ENCODE measurements at places on chromosomes 2 and 18.
A peak's percentile ranks its signal among the peaks of the same experiment; 100 is the strongest.

DNA sequence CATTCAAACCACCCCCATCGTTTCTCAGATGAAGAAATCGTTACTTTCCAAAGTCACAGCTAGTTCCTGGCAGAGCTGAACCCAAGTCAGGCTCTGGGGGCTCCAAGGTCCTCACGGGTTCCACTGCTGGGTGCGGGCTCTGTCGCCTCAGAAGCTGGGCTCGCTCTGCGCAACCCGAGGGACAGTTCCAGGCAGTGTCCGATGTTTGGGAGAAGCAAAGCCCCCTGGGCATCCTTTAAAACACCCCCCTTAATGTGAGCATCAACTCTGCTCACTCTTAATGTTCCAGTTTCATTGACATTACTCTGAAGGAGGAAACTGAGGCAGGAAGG lies 796 bp downstream of the AOX1 start:
- DNase-seq, result no peak

DNA sequence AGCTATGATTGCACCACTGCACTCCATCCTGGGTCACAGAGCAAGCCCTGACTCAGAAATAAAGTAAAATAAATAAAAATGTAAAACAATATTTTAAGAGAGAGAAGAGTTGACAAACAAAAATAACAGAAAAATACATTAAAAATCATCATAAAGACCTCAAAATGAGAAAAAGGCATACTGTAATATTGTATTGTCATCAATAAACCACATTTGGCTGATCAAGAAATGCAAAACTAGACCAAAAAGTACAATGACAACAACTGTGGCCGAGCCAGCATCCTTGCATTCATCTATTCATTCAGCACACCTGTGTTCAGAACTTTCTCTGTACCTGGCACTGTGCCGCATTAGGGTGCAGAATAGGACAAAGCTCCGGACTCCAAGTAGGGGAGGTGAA lies 121.8 kb downstream of the ALK start:
- DNase-seq, result no peak

DNA sequence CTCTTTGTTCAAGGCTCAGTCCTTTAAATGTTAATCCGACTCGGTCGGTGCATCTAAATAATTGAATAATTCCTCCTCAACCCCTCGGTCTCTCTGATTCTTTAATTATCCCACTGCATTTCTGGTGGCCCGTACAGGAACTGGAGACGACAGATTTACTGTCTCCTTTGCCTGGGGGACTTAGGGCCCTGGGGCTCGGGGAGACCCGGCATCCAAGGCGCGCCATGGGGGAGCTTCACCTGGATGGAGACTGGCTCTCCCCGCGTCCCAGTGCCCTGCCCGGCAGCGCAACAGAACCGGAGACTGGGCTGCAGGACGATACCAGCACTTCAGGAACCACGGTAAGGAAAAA lies 47.7 kb upstream of the SELENOI start:
- DNase-seq, result no peak

GRCh38 chr2:200393191-200393590 lies 86.7 kb downstream of the SPATS2L start:
- no peak for DNase-seq

DNA sequence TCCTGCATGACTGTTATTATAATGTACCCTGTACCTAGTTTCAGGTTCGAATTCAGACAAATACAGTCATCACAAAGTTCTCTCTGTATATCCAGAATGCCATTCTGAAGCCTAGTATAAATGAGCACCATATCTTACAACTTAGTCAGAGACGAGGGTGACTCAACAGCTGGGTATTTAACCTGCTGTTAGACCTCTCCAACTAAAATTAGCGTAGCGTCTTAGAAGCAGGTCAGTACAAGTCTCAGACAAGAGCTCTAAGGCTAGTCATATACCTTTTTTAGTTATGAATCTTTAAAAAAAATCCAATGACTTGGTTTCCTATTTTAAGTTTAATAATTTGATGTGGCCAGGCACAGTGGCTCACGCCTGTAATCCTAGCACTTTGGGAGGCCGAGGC lies 74.1 kb downstream of the CABYR start:
- DNase-seq, result no peak

DNA sequence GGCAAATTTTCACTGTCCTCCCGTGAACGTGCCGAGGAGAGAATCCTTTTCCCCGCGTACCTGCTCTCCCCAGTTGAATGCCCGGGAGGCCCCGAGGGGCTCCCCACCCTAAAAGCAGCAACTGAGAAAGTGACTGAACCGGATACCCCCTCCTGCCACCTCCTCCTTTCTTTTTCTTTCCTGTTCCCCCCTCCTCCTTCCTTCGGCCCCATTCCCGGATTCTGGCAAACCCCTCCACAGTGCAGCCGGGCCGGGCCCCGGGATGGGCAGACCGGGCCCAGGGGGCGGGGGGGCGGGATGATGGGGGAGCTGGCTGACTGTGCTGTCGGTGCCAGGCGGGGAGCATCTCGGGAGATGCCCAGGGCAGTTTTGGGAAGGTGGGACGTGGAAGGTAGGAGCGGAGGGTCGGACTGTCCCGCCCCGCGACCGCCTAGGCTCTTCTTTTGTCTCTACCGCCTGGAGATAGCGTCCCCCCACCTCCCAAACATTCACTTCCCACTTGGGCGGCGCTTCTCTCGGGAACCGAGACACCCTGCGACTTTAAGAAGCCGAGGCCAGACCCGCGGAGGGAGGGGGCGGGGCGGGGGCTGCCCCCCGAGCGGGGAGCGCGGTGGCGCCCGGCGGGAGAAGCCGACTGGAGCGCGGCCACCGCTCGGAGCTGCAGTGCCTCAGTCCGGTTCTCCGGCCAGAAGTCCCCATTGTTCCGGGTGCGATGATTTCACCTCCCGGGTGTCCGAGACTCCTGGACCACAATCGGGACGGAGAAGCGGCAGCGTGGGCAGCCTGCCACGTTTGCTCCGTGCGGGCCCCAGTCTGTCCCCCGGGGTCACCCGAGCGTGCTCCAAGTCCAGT lies 8.2 kb downstream of the DLX2 start:
- no peak for DNase-seq

- no peak for DNase-seq
These were observed 110.9 kb upstream of the RND3 start for GRCh38 chr2:150598383-150598782.

DNA sequence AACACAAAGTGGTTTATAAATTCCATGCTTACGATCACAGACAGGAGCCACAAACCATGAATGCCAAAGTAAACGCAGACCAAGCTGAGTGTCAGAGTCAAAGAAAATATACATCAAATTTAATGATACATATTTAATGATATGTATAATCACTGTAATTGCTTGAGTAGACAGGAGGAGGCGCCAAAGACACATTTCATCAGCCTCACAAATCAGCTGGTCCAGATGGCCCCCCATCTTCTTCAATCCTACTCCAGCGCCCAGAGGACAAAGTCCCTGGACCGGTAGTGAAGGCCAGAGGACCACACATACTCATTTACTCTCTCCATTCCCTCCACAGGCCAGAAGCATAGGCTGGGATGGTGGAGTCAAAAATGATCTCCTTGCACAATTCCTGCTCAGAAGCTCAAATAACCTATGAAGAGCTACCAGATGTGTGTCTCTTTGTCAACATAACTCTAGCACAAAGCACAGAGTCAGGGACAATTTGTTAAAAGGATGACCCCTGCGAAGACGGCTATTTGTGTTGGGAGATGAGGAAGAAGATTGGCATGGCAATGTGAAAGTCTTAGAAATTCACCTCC lies 149.3 kb upstream of the PGAP1 start:
- no peak for DNase-seq

GRCh38 chr18:61720496-61720895 lies 172.3 kb downstream of the RNF152 start:
- no peak for DNase-seq

- DNase-seq, result no peak
These were observed 223.4 kb upstream of the SMAD2 start for GRCh38 chr18:48153613-48154481.

GRCh38 chr2:154709215-154709614 lies 10.7 kb downstream of the KCNJ3 start:
- no peak for DNase-seq

GRCh38 chr2:222900354-222900753 lies 39.5 kb downstream of the ACSL3 start:
- no peak for DNase-seq

DNA sequence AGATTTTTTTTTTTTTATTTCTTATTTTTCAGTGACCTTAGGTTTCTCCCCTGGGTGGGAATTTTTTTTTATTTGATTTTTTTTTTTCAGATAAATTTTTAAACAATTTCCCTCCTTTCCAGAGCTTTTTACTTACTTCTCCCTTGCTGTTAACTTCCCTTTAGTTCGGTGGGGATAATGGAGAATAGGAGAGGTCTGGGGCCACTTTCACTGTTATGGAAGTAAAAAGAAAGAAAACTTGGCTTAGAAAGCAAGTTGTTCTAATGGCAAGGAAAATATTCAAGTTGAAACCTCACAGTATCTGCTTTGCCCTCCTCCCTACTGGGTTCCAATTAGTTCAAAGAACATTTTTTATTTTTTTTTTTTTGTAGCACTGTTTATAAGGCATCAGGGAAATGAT lies 537.1 kb upstream of the NXPH2 start:
- DNase-seq, result no peak

GRCh38 chr2:171160119-171160955 lies at the start of gene TLK1:
Gene TLK1 (minus strand): TSS chr2:171160893. CDS start chr2:171160428, 465 bp downstream.
- DNase-seq, result peak; percentile 76

DNA sequence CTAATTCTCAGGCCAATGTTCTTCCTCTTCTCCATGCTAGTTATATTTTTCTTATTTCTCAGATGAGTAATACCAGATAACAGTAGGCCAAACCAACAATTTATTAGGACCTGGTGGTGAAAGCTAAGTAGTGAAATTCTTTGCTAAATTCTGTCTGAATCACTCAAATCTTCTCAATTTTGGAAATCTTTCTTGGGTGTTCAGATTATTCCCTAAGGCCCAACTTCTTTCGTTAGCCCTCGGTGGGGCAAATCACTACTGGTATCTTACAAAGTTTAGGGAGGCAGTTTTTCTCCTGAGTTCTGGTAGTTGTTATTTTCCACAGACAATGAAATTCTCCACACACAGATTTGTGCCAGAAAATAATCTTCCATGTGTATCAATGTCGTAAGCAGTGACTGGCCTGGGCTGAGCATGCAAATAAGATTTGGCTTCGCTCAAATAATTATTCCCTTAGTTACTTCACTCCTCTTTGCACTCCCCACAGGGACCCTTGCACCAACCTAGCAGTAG lies 443.5 kb upstream of the SLC14A2 start:
- no peak for DNase-seq

DNA sequence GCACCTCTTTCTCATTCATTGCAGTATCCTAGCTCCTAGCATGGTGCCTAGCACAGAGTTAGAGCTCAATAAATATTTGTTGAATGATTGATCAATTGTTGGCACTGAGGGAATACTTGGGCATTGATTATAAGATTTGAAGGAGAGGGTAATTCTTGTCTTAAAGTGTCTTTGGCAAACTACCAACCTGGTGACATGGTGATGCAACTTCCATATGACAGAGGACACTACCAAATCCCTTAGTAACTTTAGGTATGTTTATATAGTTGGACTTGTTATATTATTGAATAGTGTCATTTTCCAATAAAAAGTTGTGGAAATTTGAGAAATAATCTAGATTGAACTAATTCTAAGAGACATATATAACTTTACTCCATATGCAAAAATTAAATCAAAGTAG lies 58.6 kb upstream of the CHMP1B start:
- no peak for DNase-seq

GRCh38 chr2:127150996-127151395 lies 44.0 kb upstream of the BIN1 start:
- no peak for DNase-seq

- no peak for DNase-seq
These were observed 710 bp downstream of the SEC11C start for GRCh38 chr18:59140302-59140885.

- DNase-seq, result no peak
These were observed 44.3 kb upstream of the RAB6C start for GRCh38 chr2:129935118-129935517.

DNA sequence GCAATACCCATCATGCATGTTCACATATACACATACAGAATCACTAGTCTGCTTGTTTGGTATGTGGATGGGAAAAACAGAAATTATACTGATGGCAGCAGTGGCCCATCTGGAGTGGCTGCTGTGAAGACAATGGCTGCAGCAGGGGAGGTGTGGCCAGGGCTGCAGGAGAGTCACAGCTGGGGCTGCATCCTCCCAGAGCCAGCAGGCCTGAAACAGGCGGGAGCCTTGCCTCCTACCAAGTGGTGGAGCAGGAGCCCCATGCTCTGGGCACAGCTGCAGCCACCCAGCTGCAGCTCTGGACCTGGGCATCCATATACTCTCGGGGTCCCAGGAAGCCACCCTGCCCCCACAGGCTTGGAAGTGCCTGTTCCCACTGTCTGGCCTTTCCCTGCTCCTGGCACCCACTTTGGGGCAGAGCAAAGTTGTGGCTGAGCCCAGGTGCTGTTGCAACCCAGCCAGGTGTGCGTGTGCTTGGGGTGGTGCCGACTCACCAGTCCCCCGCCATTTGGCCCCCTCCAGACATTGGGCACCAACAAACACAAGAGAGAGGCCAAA lies 136.6 kb downstream of the SPAG16 start:
- DNase-seq, result no peak

DNA sequence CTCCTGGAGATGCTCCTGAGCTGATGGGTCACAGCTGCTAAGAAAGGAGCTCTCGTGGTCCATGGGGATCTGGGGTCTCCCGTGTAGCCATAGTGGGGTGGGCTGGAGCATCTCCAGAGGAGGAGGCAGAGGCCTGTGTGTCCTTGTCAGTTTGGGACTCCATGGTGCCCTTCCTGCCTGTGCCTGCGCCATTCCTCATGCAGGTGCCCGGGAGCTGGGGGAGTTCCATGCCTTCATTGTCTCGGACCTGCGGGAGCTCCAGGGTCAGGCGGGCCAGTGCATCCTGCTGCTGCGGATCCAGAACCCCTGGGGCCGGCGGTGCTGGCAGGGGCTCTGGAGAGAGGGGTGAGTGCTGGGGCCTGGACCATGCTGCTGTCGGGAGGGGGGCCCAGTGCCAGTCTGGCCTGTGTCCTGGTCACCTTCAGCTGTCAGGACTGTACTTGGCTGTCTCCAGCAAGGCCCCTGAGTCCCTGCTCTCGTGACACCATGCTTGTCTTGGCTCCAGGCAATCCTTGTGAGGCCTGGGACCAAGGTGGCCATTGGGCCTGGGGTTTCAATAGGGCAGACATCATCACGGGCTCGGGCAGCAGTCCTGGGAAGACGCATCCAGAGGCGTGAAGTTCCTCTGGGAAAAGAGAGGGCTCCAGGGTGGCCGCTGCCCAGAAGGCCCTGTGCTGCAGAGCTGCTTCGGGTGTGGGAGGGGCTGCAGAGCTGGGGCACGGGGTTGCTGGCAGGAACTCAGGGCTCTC lies 7.3 kb downstream of the CAPN10 start:
- DNase-seq, result no peak

GRCh38 chr2:27729198-27729597 lies 42.3 kb upstream of the MRPL33 start:
- no peak for DNase-seq
